SIG-M5 (cell line): ENCODE measurements at places on chromosomes 11 and 22.

GRCh38 chr11:108093128-108093904 lies 28.1 kb upstream of the ACAT1 start:
- no peak for DNase-seq

DNA sequence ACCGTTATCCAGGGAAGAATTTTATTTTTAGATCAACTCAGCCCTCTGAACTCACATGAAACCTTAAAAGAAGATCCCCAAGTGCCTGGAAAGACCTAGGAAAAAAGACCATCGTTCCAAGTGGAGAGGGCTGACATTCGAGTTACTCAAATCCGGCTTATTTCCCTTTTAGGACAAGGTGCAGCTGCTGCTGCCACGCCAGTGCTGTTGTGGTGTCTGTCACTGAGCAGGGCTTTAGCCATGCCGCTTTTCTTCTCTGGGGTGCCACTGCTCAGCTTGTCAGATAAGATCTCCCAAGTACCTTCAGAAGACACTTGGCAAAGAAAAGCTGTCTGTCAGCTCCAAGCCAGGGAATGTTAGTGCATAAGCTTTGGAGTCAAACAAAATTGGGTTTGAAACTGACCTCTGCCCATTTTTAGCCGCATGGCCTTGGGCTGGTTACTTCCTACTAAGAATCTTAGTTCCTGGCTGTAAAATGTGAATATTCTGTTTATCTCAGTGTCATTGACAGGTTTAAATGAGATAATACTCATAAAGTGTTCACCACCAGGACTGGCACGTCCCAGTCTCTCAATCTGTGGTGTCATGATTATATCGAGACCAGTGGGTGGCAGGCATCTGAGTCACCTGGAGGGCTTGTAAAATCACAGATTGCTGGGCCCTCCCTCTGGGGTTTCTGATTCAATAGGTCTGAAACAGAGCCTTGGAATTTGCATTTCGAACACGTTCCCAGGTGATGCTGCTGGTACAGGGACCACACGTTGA lies 117.5 kb downstream of the PKNOX2 start:
- DNase-seq = no peak

- DNase-seq = no peak
Measured at GRCh38 chr11:14119357-14119756, 156.8 kb downstream of the SPON1 start.

- no peak for DNase-seq
Measured at GRCh38 chr22:32702421-32702820, 99.1 kb upstream of the TIMP3 start.

DNA sequence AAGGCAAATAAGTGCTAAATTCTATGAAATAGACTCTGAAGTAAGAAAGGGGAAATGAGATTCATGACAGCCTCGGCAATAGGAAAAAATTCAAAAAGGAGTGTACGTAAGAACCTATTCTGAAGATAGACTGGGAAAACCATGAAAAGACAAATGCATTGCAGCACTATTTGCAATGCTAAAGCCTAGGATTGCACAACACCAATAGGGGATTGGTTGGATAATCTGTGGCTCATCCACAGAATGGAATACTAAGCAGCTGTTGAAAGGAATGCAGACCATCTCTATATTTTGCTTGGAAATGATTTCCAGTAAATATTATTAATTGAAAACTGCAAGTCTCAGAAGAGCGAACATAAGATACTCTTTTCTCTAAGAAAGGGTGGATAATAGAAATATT lies 91.7 kb upstream of the CLMP start:
- no peak for DNase-seq

- DNase-seq = no peak
Measured at GRCh38 chr11:16111690-16112089, 244.7 kb downstream of the SOX6 start.

- no peak for DNase-seq
Measured at GRCh38 chr22:21991774-21992173, 9.2 kb upstream of the TOP3B start.

GRCh38 chr11:131889146-131889577 lies 518.7 kb downstream of the NTM start:
- DNase-seq = no peak

- DNase-seq = no peak
Measured at GRCh38 chr22:43356881-43357280, 13.7 kb upstream of the SCUBE1 start.

DNA sequence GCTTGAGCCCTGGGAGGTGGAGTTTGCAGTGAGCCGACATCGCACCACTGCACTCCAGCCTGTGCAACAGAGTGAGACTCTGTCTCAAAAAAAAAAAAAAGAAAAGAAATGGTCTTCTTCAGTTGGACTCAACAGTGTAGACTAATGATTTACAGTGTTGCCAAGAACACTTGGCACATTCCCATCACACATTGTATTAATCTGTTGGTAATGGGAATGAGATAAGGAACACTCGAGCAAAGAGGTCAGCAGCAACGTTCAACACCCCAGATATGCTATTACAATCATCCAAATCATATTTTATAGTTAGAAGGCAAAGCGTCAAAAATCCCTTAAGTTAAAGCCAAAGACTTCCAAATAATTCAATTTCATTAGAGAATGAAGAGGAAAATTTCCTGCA lies 14.5 kb downstream of the CDON start:
- DNase-seq = no peak

GRCh38 chr11:36278531-36279282 lies 10.5 kb downstream of the COMMD9 start:
- no peak for DNase-seq

- DNase-seq = no peak
Measured at GRCh38 chr11:122797651-122798050, 40.6 kb upstream of the CRTAM start.

- no peak for DNase-seq
Measured at GRCh38 chr22:44406341-44407170, 91.5 kb downstream of the RTL6 start.

DNA sequence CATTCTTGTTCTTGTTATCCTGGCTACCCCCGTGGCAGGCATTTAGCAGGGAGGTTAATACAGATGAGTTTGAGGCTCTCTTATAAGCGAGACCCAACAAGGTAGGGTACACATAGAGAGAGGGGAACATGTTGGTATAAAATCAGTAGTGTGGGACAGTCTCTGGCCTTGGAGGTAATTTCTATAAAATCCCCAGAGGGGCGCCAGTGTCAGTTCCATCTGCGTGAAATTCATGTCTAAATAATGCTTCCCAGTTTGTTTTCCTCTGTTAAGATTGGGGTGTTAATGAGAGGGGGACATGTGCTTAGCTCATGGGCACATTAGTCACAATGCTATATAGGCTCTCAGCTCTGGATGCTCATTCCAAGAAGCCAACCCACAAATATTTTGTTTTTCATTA lies 150.7 kb downstream of the MYO18B start:
- DNase-seq = no peak

DNA sequence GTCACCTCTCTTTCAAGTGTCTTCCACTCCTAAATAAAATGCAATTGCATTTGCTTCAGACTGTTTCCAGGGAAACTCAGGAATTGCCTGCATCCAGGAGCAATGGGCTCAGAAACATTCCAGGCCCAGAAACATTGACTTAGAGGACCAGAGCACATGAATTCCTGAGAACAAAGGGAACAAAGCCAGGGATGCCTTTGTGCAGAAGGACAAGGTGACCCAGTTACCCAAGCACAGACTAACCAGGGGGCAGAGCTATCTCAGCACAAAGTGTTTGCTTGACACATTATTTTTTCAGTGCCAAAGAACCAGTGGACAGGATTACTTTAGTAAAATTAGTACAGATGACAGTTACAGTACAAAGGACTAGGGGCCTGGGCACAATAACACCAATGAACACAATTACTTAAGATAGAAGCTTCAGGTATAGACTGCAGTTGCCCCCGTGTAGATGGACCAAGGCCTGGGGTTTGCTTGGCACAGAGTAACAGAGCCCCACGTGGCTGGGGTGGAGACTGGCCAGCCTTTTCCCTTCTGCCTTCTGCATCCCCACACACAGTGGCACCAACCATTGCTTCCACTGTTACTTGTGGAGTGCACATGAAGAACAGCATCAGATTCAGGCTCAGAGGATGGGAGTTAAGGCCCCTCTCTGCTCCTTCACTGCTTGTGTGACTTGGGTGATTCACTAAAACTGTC lies 500.8 kb downstream of the INSC start:
- no peak for DNase-seq

- DNase-seq = no peak
Measured at GRCh38 chr11:91795139-91795887, 429.3 kb upstream of the FAT3 start.

DNA sequence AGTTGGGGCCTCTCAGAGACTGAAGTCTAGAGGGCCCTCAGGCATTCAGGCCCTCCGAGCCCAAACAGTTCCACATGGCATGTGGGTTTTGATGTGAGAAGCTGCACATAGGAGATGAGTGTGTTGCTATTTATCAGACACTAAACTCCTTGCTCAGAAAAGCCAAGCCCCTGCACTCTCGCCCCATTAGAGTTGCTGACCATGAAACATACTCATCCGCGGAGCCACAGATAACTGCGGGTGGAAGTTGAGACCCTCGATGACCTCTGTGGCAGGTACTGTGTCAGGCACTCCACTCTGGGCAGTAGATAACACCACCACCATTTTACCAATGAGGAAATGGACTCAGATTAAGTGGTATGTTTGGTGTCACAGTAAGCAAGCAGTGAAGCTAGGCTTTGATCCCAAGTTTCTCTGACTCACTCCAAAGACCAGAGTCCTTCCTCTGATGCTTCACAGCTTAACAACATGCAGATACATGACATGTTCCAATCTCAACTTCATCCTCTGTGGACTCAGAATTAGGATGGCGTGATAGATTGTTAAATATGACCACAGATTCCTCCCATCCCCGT lies 202.1 kb downstream of the ADAMTS15 start:
- DNase-seq = no peak

GRCh38 chr11:66045177-66045639 lies 3.8 kb downstream of the GAL3ST3 start:
- no peak for DNase-seq

- no peak for DNase-seq
Measured at GRCh38 chr11:27107548-27107947, 66.9 kb downstream of the BBOX1 start.

GRCh38 chr11:45048870-45049691 lies 97.4 kb upstream of the PRDM11 start:
- no peak for DNase-seq

DNA sequence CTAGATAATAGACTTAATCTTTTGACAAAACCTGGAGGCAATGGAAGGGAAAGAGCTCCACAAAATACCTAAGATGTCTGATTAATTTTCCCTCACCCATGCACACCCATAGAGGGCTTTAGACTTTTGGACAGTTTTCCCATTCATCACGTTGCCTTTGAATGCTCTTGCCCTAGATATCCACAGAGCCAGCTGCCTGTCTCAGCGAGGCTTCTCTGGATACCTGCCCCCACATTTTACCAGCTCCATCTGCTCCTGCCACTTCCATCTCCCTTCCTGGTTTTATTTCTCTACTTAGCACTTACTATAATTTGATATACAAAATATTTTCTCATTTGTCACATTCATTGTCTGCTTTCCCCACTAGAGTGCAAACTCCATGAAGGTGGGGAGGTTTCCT lies 136.8 kb downstream of the FDX1 start:
- DNase-seq = no peak

- no peak for DNase-seq
Measured at GRCh38 chr11:12359761-12360160, 17.6 kb upstream of the PARVA start.

- no peak for DNase-seq
Measured at GRCh38 chr11:90840071-90840470, 617.2 kb upstream of the CHORDC1 start.

GRCh38 chr22:45689211-45689610 lies 17.6 kb downstream of the ATXN10 start:
- no peak for DNase-seq

- DNase-seq = no peak
Measured at GRCh38 chr11:120515186-120515723, 3.7 kb downstream of the GRIK4 start.

- no peak for DNase-seq
Measured at GRCh38 chr11:119089319-119089718, 4.6 kb downstream of the HMBS start.

- no peak for DNase-seq
Measured at GRCh38 chr11:59267196-59267595, 54.5 kb upstream of the MPEG1 start.

- no peak for DNase-seq
Measured at GRCh38 chr11:614021-614622, 1.6 kb downstream of the IRF7 start.

DNA sequence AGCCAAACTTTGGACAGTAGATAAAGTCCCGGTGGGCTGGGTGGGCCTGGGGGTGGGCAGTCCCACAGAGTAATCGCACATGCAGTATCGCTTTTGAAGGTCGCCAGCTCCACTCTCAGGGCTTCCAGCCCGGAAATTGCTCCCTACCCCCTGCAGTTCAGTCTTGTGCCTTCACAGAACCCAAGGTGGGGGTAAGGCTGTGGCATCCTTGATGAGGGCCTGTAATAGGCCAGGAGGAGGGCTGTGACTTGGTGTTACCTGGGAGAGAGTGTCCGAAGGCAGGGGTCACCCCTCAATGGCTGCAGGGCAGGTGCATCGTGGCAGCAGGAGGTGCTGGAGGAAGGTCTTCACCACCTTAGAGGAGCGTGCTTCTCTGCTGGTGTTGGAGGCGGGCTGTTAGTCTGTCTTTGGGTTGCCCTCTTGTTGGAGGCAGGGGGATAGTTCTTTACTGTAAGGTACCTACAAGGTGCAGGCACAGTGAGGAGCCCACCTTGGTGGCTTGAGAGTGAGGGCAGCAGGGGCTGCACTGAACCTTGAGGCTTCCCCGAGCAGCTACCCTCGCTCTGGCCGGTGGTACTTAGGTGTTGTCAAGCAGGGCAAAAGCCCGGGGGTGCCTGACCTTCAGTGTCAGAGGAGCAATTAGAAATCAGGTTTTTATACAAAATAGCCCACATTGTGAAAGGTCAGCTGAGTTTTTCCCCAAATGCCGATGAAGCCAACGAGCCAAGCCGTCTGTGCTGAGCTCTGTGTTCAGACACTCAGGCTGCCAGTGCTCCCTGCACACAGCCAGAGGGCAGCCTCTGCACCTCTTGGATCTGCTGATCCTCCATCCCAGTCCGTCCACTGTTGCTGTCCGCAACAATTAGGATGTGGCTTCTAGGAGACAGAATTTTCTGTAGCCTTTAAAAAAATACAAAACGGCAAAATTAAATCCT lies 21.9 kb downstream of the SAMM50 start:
- no peak for DNase-seq

DNA sequence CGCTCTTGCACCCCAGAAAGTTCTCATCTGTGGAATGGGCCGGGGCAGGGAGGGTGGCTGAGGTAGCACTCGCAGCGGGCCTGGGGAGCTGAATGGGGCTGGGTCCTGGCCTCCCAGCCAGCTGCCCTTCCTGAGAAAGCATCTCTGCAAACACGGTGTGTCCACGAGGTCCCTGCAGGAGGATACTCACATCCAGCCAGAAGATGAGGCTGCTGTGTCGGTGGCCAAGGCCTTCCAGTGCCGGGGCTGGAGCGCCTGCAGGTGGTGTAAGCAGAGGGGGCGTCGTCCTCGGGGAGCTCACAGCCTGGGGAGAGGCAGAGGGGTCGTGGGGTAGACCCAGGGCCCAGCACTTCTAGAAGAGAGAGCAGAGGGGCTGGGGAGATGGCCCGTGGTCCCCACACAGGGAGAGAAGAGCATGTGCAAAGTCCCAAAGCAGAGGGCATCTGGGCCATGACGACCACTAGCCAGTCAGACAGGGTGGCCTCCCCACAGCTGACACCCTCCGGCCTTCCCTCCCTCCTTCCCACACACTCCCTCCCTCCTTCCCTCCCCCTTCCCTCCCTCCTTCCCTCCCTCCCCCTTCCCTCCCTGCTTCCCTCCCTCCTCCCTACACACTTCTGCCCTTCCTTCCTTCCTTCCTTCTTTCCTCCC lies 97.9 kb downstream of the WNT7B start:
- DNase-seq = no peak

- no peak for DNase-seq
Measured at GRCh38 chr11:45913514-45913913, 4.2 kb downstream of the PEX16 start.

- no peak for DNase-seq
Measured at GRCh38 chr11:117946842-117947526, 17.8 kb upstream of the TMPRSS13 start.
